GOT3 (cell line): ENCODE measurements at places on chromosomes 11 and 22.

- no peak for DNase-seq
Observed at GRCh38 chr11:78647266-78647915, 72.7 kb upstream of the NARS2 start.

- no peak for DNase-seq
Observed at GRCh38 chr11:82722231-82722630, 11.4 kb downstream of the FAM181B start.

DNA sequence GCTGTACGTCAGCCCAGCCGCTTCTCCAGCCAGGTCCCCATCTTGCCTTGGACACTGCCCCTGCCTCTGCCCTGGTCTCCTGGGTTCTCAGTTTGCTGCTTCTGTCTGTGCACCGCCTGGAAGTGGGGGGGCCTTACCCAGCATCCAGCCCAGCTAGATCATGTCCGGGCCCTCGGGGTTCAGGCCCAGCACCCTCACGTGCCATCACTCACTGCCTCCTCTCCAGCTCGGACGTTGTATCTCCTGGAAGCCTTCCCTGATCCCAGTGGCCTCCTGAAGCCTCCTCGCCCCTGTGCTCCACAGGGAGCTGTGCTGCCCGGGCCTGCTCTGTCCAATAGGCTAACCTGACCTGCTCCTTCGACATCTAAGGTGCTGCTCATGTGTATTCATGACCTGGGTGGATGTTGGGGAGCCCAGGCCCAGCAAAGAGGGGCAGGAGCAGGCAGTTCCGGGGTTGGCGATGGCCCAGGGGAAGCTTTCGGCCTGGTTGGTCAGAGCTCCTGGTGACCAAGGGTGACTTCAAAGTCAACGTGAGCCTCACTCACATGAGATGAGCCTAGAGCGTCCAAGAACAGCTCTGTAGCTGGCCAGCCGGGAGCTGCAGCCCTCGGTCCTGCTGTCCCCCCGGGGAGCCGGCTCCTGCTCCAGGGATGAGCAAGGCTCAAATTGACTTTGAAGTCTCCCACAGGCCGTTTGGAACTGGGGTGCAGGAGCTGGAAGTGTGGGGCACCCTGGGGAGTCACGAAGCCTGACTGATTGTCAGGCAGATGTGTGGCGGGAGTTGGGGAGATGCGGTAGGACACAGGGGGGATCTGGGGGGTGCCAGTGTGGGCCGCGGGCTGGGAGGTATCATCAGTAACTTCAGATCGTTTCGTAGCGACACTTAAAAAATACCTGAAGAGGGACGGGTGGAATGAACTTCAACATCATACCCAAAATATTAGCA is 5.2 kb upstream of the ASCL2 start:
- no peak for DNase-seq

DNA sequence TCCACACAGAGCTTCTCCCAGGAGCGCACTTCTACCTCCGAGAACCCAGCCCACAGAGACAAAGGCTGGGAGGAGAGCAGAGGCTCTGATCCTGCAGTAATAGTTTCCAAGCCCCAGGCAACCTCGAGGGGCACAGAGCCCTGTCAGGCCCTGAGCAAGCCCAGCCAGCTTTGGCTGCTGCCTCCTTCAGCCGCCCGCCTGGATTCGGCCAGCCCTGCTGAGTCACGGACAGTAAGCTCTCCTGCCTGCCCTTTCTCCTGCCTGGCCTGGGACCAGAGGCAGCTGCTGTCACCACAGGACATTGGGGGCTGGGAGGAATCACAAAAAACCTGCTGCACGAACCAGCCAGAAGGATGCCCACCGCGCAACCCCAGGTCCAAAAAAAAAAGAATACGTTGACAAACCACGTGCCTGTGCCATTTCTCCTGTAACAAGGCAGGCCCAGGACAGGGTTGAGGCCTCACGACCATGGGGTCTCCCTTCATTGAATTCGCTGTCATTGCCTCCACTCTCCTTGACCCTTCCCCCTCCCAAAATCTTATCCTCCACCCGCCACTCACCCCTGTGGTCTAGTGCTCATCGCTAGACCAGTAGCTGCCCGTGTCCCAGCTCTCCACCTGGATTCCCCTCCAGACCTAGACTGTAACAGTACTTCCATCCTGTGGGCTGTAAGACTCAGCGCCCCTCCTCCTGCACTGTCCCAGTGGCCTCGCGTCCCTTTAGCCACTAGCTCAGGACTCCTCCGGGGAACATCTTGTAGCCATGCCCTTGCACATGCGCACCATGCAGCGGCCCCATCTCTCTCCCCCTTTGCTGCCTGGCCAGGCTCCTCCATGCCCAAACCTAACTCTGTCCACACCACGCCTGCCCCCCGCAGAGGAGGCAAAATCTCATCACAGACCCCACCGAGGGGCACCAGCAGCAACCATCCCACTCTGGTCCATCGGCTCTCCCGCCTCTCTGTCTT is 7.4 kb upstream of the SLC22A12 start:
- no peak for DNase-seq

- DNase-seq: no peak
Observed at GRCh38 chr11:4647766-4648165, 4.0 kb downstream of the OR51E1 start.

GRCh38 chr11:119540370-119541125 is 117.6 kb upstream of the THY1 start:
- DNase-seq: no peak

GRCh38 chr11:32792111-32792947 is 2.1 kb downstream of the CCDC73 start:
- DNase-seq: no peak

GRCh38 chr22:45587638-45588505 is 83.8 kb upstream of the ATXN10 start:
- no peak for DNase-seq

- DNase-seq: no peak
Observed at GRCh38 chr11:31987118-31988005, 103.5 kb upstream of the RCN1 start.

DNA sequence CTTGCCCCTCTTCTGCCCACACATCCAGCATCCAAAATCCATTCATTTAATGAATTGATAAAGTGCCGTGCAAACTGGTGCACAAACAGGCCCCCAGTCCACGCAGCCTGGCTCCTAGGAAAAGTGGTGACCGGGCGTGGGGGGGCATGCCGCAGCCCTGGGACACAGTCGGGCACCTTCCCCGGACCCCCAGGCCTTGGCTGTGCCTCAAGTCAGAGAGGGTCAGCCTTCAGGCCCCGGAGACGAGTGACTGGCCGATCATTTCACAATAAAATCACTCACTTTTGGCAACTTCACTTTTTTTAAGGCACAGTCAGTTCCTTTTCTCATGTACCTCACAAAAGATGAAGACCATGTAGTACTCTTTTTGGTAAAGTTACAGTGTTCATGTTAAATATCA is 8.0 kb downstream of the CDPF1 start:
- DNase-seq: no peak
